ENCODE measurements at places on chromosomes 6 and 20.

DNA sequence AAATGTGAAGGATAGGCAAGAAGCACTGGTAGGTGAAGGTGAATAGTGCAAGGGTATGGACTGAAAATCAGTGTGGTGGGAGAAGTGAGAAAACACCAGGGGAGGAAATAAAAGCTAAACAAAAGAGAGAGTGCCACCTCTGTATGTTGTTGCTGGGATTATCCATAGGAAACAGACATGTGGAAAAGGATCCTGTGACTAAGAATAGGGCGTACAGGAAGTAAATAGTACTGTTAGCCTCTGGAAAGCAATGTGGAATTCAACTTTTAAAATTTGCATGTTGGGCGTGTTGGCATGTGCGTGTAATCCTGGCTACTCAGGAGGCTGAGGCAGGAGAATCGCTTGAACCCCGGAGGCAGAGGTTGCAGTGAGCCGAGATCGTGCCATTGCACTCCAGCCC lies 661.7 kb downstream of the KIF16B start:
- no peak for DNase-seq

DNA sequence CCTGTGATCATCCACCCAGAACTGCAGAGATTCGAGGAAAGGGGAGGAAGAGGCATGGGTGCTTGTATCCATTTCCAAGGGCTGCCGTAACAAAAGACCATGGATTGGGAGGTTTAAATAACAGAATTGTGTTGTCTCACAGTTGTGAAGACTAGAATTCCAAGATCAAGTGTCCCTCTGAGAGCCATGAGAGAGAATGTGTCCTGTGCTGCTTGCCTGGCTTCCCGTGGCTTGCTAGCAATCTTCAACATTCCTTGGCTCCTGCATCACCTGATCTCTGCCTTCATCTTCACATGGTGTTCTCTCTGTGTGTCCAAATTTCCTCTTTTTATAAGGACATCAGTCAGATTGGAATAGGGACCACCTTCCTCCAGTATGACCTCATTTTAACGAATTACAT lies 69.8 kb downstream of the CDC40 start:
- DNase-seq: no peak

GRCh38 chr6:11974089-11974488 lies 38.0 kb upstream of the HIVEP1 start:
- DNase-seq: no peak

- DNase-seq: peak; percentile 24
Observed at GRCh38 chr20:61263084-61263695, 11.1 kb downstream of the CDH4 start.

- no peak for DNase-seq
Observed at GRCh38 chr20:47741669-47742608, 43.3 kb downstream of the SULF2 start.

DNA sequence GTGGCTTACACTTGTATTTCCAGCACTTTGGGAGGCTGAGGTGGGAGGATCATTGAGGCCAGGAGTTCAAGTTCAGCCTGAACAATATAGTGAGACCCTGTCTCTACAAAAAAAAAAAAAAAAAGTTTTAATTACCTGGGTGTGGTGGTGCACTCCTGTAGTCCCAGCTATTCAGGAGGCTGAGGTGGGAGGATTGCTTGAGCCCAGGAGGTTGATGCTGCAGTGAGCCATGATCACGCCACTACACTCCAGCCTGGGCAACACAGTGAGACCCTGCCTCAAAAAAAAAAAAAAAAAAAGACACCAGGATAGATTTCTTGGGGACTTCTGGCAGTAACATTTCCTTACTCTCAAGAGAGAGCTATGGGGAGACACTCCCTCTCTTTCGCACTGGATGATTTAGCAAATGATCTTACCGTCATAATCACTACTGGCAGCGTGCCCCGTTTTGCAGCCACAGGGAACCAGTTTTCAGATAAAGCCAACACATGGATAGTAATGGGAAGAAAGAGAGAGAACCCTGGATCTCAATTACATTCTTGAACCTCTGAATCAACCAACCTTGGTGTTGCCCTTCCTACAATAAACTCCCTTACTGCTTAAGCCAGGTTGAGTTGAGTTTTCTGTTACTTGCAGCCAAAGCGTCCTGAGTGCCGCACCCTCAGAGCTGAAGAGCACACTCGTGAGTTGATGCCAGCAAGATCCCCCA lies 18.1 kb upstream of the PTPN1 start:
- no peak for DNase-seq

GRCh38 chr6:110341663-110342596 lies 16.2 kb downstream of the METTL24 start:
- DNase-seq: no peak

DNA sequence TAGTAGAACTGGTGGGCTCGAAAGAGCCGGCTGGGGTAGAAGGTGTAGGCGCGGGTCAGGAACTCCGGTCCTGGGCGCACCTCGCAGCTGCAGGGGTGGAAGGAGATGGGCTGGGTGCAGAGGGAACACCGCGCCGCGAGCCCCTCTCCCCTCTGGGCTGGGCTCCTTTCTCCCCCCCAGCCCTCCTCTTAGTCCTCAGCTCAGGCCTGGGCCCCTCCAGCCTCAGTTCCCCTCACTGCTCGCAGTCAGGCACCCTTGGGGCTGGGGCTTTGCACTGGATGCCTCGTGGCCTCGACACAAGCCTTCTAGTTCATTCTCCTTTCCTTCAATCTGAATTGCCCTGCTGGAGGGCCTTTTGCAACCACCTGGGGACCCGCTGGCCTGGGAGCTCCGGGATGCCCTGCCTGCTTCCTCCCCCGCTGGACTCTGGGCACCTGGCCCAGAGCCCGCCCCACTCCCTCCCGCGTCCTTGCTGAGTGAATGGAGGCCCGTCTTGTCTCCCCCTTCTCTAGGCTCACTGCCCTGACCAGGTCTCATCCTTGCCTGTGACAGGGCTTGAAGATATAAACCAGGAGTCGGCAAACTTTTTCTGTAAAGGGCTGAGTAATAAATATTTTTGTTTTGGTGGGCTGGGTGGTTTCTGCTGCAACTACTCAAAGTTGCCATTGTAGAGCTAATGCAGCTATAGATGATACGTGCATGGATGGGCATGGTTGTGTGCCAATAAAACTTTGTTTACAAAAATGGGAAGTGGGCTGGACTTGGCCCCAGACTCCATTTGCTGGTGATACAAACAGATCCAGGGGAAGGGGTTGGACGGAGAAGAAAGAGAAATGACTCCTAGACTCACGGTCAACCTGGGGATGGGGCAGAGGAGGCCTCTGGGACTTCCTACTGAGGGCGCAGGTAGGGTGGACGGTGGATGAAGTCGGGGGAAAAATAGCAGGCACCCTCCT lies 47.3 kb downstream of the APCDD1L start:
- no peak for DNase-seq

- no peak for DNase-seq
Observed at GRCh38 chr6:96889146-96889545, 8.5 kb downstream of the NDUFAF4 start.

GRCh38 chr6:104226790-104227446 lies 632.8 kb downstream of the HACE1 start:
- DNase-seq: peak; percentile 25

DNA sequence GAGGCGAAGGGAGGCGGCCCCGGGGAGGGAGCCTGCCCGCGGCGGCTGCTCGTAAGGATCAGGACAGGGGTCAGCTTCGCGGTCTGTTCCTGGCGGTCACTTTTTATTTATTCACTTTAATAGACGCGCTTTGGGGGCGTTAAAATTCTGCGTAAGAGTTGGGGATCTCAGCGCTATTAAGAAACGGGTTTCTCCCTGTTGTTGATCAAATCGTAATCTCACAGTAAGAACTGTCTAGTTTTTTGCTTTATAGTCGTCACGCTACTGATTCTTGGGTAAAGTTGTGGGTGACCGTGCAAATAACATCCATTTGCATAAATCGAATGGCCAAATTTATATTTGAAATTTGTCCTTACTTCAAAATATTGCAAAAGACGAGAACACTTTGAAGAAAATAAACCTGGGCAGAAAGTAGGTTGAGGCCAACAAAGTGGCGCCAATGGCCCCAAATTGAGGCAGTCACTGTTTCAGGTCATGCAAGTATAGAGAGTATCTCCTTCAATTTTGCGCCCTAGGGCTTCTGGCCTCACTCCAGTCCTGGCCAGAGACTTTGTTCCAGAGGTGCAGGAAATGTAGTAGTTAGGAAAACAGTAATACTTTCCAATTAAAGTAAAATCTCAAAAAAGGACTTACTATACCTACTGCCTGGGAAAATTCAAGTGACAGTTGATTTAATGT lies 963 bp upstream of the RMND1 start:
- DNase-seq: peak; percentile 31

DNA sequence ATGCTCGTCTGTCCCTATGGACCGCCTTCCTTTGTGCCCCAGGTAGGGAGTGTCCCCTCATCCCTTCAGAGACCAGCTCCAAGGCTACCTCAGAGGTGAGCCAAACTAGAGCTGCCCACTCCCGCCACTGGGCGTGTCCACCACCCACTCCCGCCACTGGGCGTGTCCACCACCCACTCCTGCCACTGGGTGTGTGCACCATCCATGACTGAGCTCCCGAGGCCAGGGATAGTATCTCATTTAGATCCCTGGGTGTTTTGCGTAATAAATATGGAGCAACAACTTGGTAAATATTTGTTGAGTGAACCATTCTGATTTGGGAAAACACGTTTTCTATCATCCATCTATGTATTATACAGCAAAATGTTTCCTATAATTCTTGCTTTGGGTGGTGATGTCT lies 68.8 kb downstream of the ZBTB2 start:
- DNase-seq: no peak

DNA sequence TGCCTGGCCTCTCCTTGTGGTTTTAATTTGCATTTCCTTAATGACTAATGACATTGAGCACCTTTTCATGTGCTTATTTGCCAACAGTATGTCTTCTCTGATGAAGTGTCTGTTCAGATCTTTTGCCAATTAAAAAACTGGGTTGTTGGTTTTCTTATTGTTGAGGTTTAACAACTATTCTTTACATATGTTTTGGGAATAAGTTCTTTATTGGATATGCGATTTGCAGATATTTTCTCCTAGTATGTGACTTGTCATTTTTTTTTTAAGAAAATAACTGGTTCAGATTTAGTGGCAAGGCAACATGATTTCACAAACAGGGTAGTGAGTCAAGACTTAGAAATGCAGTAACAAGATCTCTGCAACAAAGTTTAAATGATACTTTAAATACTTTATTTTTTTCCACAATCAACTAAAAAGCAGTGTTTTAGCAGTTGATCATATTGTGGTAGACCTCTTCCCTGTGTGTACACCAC lies 67.8 kb downstream of the TIAM2 start:
- DNase-seq: no peak

- DNase-seq: no peak
Observed at GRCh38 chr6:42374018-42374669, 77.6 kb downstream of the TRERF1 start.

- no peak for DNase-seq
Observed at GRCh38 chr20:52234302-52235045, 42.9 kb upstream of the ZFP64 start.

DNA sequence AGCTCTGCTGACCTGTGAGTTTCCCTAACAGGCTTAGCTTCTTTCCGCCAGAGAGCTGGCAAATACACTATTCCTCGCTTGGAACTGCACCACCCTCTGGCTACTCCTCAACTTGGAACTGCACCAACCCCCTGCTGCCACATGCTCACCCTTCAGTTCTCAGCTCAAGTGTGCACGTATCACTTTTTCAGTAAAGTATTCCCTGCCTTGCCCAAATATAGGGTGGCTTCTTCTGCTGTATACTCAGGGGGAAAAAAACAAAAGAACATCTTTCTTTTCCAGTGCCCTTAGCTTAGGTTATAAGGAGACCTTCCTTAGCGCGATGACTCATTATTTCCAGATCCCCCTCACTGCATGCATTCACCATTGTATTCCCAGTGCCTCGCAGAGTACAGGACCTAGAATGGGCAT lies 21.2 kb downstream of the GNAS-AS1 start:
- peak; percentile 11 for DNase-seq

- DNase-seq: no peak
Observed at GRCh38 chr20:57248132-57248797, 18.2 kb downstream of the BMP7 start.

- DNase-seq: no peak
Observed at GRCh38 chr20:41872930-41873329, 254.8 kb upstream of the CHD6 start.

GRCh38 chr6:159594106-159594749 lies 98.8 kb downstream of the SOD2 start:
- no peak for DNase-seq

DNA sequence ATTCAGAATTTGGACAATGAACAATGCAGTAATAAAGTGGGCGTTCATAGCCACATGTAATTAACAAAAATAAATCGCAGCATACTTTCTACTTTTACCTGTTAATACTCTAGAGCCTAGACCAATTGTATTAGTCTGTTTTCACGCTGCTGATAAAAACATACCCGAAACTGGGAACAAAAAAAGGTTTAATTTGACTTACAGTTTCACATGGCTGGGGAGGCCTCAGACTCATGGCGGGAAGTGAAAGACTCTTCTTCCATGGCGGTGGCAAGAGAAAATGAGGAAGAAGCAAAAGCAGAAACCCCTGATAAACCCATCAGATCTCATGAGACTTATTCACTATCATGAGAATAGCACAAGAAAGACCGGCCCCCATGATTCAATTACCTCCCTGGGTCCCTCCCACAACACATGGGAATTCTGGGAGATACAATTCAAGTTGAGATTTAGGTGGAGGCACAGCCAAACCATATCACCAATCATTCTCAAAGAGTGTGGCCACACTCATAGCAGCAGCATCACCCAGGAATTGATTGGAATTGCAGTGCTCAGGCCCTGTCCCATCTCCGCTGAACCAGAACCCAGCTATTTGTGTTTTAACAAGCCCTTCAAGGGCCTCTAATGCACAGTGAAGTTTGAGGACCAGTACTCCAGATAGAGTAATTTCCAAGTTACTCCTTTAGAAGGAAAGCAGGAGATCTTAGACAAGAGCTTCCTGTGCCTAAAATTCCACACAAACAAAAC lies 650.0 kb downstream of the KIF16B start:
- no peak for DNase-seq

- no peak for DNase-seq
Observed at GRCh38 chr6:41334482-41335040, 847 bp upstream of the NCR2 start.

GRCh38 chr6:108803982-108804490 lies 44.2 kb upstream of the ARMC2 start:
- no peak for DNase-seq

- no peak for DNase-seq
Observed at GRCh38 chr6:107991772-107992550, 34.0 kb upstream of the SEC63 start.

DNA sequence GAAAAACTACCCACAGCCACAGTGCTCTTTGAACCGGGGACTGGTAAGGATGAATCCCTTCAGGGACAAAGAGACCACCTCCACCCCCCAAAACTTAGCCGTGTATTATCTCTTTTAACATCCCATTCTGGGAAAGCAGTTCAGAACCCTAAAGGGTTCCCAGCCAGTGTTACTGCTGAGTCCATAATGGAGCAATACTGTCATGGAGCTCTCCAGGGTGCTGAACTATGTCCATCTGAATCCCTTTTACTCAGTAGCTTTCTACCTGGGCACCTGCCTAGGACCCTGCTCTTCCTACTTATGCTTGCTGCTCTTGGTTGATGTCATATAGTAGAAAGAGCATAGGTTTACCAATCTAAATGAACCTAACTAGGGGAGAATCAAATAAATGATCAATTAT lies 22.3 kb upstream of the SAYSD1 start:
- DNase-seq: no peak
